ENCODE measurements at places on chromosomes 2 and 18. TPM values are rescaled to one million over a fixed set of nuclear protein-coding genes. Genes with fewer than 3 reads are reported as not detected.

CREG2 gene
- 0.45 TPM for total RNA-seq

RASGRP3 gene
- 5.2 TPM for total RNA-seq

SOX11 gene
- not detected for total RNA-seq

PTPRM gene
- 6.9 TPM for total RNA-seq

CACNB4 gene
- total RNA-seq, result 0.14 TPM

GATA6 gene
- total RNA-seq, result not detected

PLA2R1 gene
- not detected for total RNA-seq

BUB1 gene
- 107 TPM for total RNA-seq

DLGAP1 gene
- not detected for total RNA-seq

EML6 gene
- 0.89 TPM for total RNA-seq

OSR1 gene
- not detected for total RNA-seq

C1QL2 gene
- not detected for total RNA-seq

MDH1B gene
- total RNA-seq, result 0.09 TPM

LOXHD1 gene
- not detected for total RNA-seq

KCNS3 gene
- total RNA-seq, result not detected

STARD6 gene
- total RNA-seq, result not detected

MYCN gene
- total RNA-seq, result not detected

ZNF396 gene
- 0.45 TPM for total RNA-seq

ASXL3 gene
- total RNA-seq, result not detected

MITD1 gene
- 61.2 TPM for total RNA-seq

C2orf76 gene
- total RNA-seq, result 8.6 TPM

ITGA4 gene
- 312 TPM for total RNA-seq

FAM161A gene
- total RNA-seq, result 3.5 TPM

RAD51AP2 gene
- total RNA-seq, result not detected

BMPR2 gene
- 6.5 TPM for total RNA-seq

SLC4A5 gene
- 0.86 TPM for total RNA-seq

ODC1 gene
- 63.3 TPM for total RNA-seq

WNT6 gene
- 0.11 TPM for total RNA-seq

MC4R gene
- not detected for total RNA-seq

TRIM54 gene
- total RNA-seq, result not detected

E2F6 gene
- 10.9 TPM for total RNA-seq

CCDC85A gene
- total RNA-seq, result not detected

CCDC141 gene
- total RNA-seq, result 14.5 TPM

LRRTM1 gene
- total RNA-seq, result not detected

RAB6C gene
- not detected for total RNA-seq

MAP2 gene
- 0.05 TPM for total RNA-seq

WDR7 gene
- total RNA-seq, result 42.5 TPM

MROH2A gene
- not detected for total RNA-seq

FLACC1 gene
- 1.3 TPM for total RNA-seq

COL6A3 gene
- 0.80 TPM for total RNA-seq

CNOT11 gene
- total RNA-seq, result 76.3 TPM

TFCP2L1 gene
- 0.02 TPM for total RNA-seq

SGPP2 gene
- 0.70 TPM for total RNA-seq

TUBA3E gene
- not detected for total RNA-seq

SERPINB12 gene
- total RNA-seq, result not detected

SRD5A2 gene
- 0.05 TPM for total RNA-seq

GKN1 gene
- total RNA-seq, result not detected

CHRNG gene
- not detected for total RNA-seq

SAG gene
- 0.34 TPM for total RNA-seq

TMEM200C gene
- total RNA-seq, result not detected

ABCG5 gene
- total RNA-seq, result not detected

EGR4 gene
- total RNA-seq, result 0.07 TPM

ZNF24 gene
- 52.2 TPM for total RNA-seq

Measured in T-helper 2 cell treated with Interferon-gamma antibody and Interleukin-4, amounts not matched to agents 100 ng/mL and 5 ng/mL, for 36 hours (primary cell).